Transverse colon (tissue), 4 donors: ENCODE measurements at places on chromosomes 7 and 10. TPM values are rescaled to one million over a fixed set of nuclear protein-coding genes. Genes with fewer than 3 reads are reported as not detected.

DNA sequence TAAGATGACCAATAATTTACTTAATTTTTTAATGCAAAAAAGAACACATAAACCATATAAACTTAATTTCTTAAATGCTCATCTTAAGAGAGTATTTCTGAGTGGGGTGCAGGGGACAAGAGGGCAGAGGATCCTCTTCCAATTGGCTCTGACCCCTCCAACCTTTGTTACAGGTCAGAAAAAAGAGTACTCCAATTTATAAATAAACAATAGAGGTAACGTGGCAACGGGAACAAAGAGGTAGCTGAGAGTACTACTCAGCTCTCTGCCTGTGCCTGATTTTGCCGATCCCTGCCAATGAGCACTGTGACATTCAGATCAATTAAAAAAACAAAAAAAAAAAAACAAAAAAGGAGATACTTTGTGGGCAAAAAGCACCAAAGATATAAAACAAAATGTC, 307.9 kb downstream of the PARD3 start:
- no peaks in the 10 kb centered on the region for H3K36me3 ChIP-seq
- no peaks in the 10 kb centered on the region for H3K4me1 ChIP-seq
- no peaks in the 10 kb centered on the region for H3K27me3 ChIP-seq
- no peak overlapping the region for H3K27ac ChIP-seq
- DNase-seq = no peak

DNA sequence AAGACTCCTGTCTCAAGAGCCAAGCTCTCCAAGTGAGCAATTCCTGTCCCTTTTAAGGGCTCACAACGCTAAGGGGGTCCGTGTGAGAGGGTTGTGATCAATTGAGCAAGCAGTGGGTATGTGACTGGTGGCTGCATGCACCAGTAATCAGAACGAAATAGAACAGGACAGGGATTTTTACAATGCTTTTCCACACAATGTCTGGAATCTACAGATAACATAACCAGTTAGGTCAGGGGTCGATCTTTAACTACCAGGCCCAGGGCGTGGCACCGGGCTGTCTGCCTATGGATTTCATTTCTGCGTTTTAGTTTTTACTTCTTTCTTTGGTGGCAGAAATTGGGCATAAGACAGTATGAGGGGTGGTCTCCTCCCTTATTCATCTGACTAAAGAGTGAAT, 54.9 kb upstream of the SP4 start:
- H3K4me1 ChIP-seq = no peaks in the 10 kb centered on the region
- no peak overlapping the region for H3K27ac ChIP-seq

DNA sequence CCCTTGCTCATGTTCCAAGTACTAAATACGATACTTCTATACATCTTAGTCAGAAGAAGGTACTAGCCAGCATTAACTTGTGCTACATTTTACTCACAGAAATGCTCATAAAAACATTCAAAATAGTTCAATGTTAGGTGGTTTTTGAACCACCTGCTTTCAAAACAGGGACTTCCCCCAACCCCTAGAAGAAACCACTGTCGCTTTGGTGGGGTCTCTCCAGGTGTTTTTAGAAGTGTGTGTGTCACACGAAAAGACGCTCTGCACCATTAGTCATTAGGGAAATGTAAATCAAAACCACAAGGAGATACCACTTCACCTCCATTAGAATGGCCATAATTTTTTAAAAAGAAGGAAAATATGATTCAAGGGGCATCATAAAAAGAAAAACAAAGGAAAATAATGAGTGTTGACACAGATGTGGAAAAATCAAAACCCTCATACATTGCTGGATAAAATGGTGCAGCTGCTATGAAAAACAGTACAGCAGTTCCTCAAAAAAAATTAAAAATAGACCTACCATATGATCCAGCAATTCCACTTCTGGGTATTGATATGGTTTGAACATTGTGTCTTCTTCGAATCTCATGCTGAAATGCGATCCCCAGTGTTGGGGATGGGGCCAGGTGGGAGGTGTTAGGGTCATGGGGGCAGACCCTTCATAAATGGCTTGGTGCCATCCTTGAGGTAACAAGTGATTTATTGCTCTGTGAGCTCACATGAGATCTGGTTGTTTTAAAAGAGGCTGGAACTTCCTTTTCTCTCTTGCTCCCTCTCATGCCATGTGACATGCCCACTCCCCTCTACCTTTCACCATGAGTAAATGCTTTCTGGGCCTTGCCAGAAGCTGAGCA, 74.2 kb downstream of the MALSU1 start:
- no peaks in the 10 kb centered on the region for H3K36me3 ChIP-seq
- no peaks in the 10 kb centered on the region for H3K27me3 ChIP-seq
- DNase-seq = no peak
- no peak overlapping the region for H3K27ac ChIP-seq
- no peak overlapping the region for H3K4me3 ChIP-seq

DNA sequence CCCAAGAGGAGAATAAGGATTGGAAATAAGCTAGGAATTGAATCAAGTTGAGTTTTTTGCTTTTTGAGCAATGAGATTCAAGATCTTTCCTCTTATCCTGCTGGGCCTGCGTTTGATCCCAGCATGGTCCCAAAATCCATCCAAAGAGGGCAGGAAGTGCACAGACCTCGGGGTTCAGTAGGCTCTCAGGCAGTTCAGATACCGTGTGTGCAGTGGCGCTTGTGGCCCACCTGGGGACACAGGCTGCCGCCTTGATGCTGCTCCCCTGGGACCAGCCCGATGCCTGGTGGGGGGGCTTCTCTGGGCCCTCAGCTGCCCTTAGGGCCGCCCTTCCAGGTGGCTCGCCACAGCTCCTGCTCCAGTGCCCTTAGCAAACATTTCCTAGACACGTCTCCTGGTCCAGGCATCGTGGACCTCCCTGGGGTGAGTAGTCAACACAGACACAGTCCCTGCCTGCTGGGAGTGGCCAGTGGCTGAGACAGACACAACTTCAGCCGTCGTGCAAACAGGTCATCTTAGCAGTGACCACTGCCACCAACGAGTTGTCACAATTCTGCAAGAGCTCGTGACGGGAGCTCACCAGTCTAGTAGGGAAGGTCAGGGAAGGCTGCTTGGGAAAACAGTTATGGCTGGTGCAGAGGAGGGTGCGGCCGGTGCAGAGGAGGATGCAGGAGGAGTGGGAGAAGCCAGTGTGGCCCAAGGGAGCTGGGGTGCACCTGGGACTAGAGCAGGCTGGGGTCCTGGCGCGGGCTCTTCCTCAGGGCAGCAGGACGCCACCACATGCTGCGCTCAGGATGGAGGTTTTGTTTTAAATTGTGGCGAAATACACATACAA, 21.7 kb upstream of the JAKMIP3 start:
- no peak for DNase-seq
- no peak overlapping the region for H3K27ac ChIP-seq
- H3K4me3 ChIP-seq = no peak overlapping the region
- H3K27me3 ChIP-seq = peaks cover 27% of the 10 kb centered on the region
- H3K4me1 ChIP-seq = no peaks in the 10 kb centered on the region

DNA sequence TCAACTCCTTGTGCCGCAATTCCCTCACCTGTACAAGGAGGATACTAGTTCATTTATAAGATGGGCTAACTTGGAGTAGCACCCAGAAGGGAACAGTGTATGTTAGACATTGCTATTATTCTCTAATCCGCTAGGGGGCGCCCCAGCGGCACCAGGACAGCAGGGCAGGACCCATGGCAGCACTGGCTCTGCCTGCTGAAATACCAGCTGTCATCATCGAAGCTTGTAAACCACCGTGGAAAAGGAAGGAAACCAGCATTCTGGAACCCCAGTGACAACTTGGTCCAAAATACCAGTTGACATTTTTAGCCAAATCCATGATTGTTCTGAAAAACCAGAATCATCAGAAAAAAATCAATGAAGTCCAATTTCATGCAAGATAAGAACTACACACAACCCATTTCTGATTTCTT, 134.4 kb downstream of the ITGA8 start:
- H3K4me1 ChIP-seq = no peaks in the 10 kb centered on the region
- no peak overlapping the region for H3K27ac ChIP-seq
- no peak overlapping the region for H3K4me3 ChIP-seq
- H3K27me3 ChIP-seq = peaks cover 2% of the 10 kb centered on the region
- no peaks in the 10 kb centered on the region for H3K36me3 ChIP-seq

DNA sequence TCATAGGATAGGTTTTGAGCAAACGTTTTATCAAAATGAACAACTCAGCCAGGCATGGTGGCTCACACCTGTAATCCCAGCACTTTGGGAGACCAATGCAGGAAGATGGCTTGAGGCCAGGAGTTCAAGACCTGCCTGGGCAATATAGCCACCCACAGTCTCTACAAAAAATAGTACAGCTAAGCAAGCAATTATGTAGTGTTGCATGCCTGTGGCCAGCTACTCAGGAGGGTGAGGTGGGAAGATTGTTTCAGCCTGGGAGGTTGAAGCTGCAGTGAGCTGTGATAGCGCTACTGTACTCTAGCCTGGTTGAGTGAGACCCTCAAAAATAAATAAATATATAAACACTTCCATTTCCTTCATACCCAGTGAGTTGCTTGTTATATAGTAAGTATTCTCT, 67.1 kb downstream of the LSMEM1 start:
- no peak for DNase-seq
- H3K4me1 ChIP-seq = no peaks in the 10 kb centered on the region
- no peaks in the 10 kb centered on the region for H3K36me3 ChIP-seq
- H3K27me3 ChIP-seq = no peaks in the 10 kb centered on the region

BLNK gene
- 17.5 TPM for total RNA-seq

DNA sequence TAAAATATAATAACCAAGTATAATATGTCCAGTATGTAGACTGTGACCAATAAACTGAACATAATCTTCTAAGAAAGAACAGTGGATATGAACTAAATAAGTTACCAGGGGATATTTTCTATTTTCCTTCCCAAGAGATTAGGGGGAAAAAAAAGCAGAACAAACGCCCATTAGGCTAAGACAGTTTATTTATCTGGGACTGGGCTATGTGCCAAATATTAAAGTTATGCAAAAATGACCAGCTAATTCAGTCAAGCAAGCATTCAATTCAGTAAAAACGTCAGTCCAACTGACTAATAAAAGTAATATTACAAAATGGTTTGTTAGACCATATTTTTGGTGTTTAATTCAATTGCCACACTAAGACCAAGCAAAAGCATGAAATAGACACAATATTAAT, 122.2 kb downstream of the TSPAN12 start:
- H3K27ac ChIP-seq = no peak overlapping the region
- no peaks in the 10 kb centered on the region for H3K36me3 ChIP-seq
- H3K4me1 ChIP-seq = no peaks in the 10 kb centered on the region

DNA sequence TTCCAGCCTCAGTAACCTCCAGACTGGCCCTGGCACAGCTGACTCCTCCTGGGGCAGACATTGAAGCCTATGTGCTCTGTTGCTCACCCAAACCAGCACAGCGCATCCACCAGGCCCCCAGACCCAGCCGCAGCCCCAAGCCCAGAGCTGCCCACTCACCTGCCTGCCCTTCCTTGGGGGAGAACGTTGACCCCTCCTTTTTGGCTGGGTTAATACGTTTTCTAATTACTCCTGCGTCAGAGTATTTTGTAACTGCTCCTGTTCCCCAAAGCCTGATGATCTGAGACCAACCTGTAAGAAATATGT, 106.9 kb upstream of the NPS start:
- H3K4me3 ChIP-seq = no peak overlapping the region
- no peaks in the 10 kb centered on the region for H3K36me3 ChIP-seq
- H3K27ac ChIP-seq = no peak overlapping the region
- H3K4me1 ChIP-seq = no peaks in the 10 kb centered on the region

- H3K4me1 ChIP-seq = no peaks in the 10 kb centered on the region
- H3K27me3 ChIP-seq = no peaks in the 10 kb centered on the region
- no peak overlapping the region for H3K27ac ChIP-seq
- H3K4me3 ChIP-seq = no peak overlapping the region
Measured at GRCh38 chr7:111741811-111742240, 179.5 kb upstream of the IMMP2L start.

DNA sequence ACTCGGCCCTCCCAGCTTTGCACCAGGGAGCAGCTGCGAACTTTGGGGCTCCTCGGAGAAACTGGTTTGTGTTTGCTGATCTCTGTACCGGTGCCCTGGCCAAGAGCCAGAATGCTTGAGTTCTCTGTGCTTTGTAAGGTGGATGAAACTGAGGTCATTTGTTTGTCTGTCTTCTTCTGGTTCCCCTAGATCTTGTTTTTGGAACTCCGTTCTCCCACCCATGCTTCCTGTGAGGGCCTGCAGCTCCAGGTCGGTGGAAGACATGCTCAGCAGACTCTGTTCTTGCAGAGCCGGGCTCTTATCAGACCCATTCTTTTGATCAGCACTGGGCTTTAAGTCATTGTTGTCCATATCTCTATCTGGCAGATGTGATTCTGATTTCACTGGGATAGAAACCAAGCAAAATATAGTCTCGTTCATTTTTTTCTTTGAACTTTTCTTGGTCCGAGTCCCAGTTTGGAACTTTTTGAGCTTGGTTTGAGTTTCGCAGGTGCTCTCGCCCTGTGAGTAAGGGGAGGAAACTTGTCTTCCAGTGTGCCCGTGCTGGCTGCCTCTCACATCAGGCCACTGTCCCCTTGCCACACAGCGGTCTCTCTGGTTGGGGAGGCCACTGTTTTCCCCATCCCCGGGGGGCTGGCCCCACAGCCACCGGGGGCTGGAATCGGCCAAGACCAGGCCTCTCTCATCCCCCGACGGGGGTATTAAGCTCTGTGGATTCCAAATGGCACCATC, 31.2 kb downstream of the JCAD start:
- H3K36me3 ChIP-seq = no peaks in the 10 kb centered on the region
- no peaks in the 10 kb centered on the region for H3K27me3 ChIP-seq
- H3K27ac ChIP-seq = peak overlapping the region; percentile 80
- peak; percentile 13 for DNase-seq
- peaks cover 27% of the 10 kb centered on the region for H3K4me1 ChIP-seq

NUPR2 gene
- total RNA-seq = 2.0 TPM

GRCh38 chr10:84427903-84428650, 99.7 kb downstream of the CCSER2 start:
- H3K27ac ChIP-seq = no peak overlapping the region
- peaks cover 16% of the 10 kb centered on the region for H3K4me1 ChIP-seq
- no peaks in the 10 kb centered on the region for H3K27me3 ChIP-seq
- DNase-seq = no peak

COL1A2 gene
- total RNA-seq = 499 TPM

DNA sequence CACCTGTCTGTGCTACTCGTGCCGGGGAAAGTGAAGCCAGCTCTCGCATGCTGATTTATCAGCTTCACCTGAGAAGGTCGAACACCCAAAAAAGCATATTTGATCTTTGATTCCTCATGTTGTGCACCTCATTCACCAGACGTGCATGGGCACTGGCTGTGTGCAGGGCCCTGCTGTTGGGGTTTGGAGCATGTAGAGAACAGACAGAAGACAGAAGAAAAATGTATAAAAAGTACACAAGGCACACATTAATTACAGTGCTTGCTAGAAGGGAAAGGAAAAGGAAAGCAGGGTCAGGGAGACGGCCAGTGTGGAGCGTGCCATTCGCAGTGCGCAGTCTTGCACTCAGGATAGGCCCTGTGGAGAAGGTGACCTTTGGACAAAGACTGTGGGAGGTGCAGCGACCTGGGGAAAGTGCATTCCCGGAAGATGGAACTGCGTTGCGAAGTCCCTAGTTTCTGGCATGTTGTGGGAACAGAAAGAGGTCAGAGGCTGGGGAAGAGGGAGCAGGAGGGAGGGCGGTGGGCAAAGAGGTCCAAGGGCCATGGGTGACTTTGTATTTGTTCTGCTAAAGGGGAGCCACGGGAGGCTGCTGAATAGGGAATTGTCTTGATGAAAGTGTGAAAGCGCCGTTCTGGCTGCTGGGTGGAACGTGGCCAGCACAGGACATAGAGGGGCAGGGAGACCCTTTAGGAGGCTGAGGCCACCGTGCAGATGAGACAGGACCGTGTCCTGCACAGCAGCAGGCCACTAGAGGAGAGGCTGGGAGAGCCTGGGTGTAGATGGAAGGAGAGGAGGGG, 232.8 kb downstream of the GLRX3 start:
- no peak overlapping the region for H3K4me3 ChIP-seq
- no peaks in the 10 kb centered on the region for H3K4me1 ChIP-seq
- no peaks in the 10 kb centered on the region for H3K27me3 ChIP-seq
- DNase-seq = no peak

- H3K27ac ChIP-seq = no peak overlapping the region
- H3K27me3 ChIP-seq = no peaks in the 10 kb centered on the region
- H3K4me3 ChIP-seq = no peak overlapping the region
- no peak for DNase-seq
- no peaks in the 10 kb centered on the region for H3K4me1 ChIP-seq
Measured at GRCh38 chr7:108442039-108442568, 14.1 kb downstream of the NRCAM start.
